ENCODE measurements at places on chromosomes 12 and 14. TPM values are rescaled to one million over a fixed set of nuclear protein-coding genes. Genes with fewer than 3 reads are reported as not detected.
A peak's percentile ranks its signal among the peaks of the same experiment; 100 is the strongest.

DNA sequence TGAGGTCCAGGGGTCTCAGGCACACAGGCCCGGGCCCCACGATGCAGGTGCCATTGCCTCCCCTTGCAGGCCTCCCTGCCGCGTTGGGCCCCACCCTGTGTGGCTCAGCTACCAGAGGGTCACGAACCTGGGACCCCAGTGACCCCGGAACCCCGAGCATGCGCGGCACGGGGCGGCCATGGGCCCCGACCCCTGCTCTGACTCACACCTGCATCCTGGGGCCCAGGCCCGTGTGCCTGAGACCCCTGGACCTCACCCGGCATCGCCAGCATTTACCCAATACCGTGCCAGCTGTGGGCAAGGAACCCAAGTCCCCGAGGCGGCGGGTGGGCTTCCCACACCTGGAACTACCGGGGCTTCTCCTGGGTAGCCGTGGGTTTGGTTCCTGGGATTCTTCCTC is 25.2 kb downstream of the KIF26A start:
- DNase-seq = no peak

DNA sequence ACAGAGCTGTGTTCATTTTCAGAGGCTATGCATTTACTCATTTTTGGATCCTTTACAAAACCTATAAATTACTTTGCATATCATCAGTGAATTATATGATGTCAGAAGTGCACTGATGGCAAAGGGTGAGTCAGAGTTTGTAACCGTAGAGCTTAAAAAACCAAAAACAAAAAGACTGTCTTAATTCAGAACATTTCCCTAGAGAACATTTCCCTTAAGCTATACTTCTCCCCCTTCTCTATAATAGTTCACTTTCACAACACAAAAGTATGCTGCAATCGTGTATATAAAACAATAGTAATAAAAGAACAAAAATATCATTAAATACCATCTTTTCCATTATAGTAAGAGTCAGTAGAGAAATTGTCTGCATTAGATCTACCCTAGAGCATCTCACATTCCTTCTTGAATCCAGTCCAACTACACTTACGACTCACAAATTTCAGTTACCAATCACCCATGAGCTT is 934.9 kb downstream of the LRFN5 start:
- peak; percentile 54 for DNase-seq

DNA sequence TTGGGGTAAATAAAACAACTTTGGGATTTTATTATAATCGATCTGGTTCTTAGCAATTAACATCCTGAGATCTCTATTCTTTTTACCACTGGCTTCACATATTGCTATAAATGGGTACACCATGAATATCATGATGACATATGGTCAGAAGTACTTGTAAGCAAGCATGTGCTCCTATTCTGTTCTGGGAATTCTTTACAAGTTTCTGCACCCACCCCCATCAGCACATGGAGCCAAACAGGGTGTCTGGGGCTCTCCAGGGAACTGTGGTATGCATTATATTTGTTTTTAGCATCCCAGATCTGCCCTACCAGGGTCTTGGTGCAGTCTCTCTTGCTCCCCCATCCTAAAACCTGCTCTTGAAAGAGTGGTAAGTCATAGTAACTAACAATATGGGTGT is 31.3 kb downstream of the DMAC2L start:
- DNase-seq = no peak

DNA sequence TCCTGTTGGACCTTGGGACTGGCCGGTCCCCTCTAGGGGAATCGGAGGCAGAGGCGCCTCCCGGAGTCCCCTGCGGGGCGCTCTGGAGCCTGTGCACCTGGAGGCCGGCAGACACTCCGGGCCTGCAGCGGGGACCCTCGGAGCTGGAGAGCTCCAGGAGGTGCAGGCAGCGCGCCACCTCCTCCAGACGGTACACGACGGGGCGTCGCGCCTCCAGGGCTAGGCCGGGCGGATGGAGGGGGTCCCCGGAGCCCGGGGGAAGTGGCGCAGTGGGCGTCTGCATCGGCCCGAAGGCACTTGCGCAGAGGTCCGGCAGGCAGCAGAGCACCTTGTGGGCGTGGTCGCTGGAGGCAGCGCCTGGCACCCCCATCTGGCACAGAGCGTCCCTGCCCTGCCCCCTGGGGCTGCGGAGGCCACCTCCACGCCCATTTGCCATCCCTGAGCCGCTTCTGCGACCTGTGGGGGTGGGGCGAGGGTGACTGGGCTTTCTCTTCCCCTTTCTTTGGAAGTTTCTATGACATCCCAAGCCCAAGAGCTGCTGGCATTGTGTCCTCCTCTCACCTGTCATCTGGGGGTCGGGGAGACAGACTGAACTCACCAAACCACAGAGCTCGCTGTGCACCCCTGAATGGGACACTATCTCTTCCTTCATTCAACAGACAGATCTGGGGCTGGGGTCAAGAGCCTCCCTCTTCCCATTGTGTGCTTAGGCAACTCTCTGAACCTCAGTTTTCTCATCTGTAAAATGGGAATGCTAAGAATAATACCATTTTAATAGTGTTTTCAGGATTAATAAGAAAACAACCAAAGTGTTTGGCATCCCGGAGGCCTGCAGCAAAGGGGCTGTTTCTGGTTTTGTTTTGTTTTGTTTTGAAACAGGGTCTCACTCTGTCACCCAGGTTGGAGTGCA is 37.5 kb upstream of the CORO1C start:
- DNase-seq = no peak

DNA sequence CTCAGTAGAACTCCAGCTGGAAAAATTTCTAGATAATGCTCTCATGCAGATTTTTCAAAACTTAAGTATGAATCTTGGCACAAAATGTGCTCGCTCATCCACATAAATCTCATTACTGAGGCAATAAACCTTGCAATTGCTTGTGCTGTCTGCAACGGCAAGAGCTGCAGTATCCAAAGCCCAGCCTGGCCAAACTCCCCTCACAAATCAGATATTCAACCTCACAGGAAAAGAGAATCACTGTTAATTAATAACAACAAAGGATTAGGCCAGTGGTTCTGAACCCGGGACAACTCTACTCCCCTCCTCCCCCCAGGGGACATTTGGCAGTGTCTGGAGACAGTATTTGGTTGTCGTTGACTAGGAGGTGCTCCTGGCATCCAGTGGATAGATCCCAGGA is 19.2 kb upstream of the CORO1C start:
- DNase-seq = no peak

DNA sequence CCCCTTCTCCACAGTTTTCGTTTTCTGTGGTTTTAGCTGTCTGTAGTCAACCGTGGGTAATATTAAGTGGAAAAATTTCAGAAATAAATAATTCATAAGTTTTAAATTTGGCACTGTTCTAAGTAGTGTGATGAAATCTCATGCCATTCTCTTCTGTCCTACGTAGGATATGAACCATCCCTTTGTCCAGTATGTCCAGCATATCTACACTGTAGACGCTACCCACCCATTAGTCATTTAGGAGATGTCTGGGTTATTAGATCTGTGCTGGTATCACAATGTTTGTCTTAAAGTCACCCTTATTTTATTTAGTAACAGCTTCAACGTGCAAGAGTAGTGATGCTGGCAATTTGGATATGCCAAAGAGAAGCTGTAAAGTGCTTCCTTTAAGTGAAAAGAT is 44.7 kb downstream of the ATF7IP start:
- DNase-seq = no peak

GRCh38 chr12:57146961-57147944 is at the start of gene LRP1-AS:
Gene LRP1-AS (minus strand): TSS chr12:57147619.
- DNase-seq = no peak

Gene VASH1
- total RNA-seq = 1.8 TPM

Gene HEBP1
- 6.2 TPM for total RNA-seq

Gene GDF3
- total RNA-seq = not detected

Gene PRIM1
- 25.0 TPM for total RNA-seq

Data from PC-3 (cell line).